ENCODE measurements at places on chromosomes 2 and 18.

- no peak for DNase-seq
Observed at GRCh38 chr2:152811916-152812315, 93.5 kb downstream of the ARL6IP6 start.

- peak; percentile 40 for DNase-seq
Observed at GRCh38 chr18:63844254-63844653, 43.3 kb upstream of the SERPINB2 start.

DNA sequence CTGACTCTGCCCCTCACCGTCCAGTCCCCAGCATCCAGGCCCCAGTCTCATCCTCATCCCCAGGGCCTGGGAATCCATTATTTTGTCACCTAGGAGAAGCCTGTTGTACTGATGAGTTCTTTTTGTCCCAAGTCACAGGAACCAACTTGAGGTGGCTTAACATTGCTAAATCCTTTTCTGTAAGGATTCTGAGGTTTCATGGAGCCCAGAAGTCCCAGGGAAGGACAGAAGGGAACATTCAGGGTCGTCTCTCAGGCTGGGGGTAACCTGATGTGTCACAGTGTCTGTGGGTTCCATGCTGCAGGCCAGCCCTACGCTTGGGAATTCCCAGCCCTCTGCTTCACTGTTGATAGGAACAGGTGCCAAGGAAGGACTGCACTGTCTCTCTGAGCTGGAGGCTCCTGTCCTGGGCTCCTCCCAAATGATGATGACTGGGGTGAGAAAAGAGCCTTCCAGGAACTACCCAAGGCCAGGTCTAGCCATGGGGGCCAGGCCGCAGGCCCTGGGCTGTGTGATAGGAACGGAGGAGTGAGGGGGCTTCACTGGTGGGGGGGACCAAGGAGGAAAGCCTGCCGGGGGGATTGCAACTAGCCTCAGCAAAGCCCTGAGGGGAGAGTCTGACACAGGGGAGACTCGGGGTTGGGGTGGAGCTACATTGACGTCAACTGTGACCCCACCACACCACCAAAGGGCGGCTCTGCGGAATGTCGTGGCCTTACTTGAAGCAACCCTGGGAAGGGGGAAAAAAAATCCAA is 145.7 kb downstream of the SMAD7 start:
- no peak for DNase-seq

- DNase-seq, result no peak
Observed at GRCh38 chr2:70328921-70329561, 27.2 kb upstream of the FAM136A start.

GRCh38 chr2:238304116-238304515 is 15.7 kb upstream of the PER2 start:
- DNase-seq, result no peak

- DNase-seq, result peak; percentile 61
Observed at GRCh38 chr2:174606336-174606735, 8.7 kb upstream of the WIPF1 start.

DNA sequence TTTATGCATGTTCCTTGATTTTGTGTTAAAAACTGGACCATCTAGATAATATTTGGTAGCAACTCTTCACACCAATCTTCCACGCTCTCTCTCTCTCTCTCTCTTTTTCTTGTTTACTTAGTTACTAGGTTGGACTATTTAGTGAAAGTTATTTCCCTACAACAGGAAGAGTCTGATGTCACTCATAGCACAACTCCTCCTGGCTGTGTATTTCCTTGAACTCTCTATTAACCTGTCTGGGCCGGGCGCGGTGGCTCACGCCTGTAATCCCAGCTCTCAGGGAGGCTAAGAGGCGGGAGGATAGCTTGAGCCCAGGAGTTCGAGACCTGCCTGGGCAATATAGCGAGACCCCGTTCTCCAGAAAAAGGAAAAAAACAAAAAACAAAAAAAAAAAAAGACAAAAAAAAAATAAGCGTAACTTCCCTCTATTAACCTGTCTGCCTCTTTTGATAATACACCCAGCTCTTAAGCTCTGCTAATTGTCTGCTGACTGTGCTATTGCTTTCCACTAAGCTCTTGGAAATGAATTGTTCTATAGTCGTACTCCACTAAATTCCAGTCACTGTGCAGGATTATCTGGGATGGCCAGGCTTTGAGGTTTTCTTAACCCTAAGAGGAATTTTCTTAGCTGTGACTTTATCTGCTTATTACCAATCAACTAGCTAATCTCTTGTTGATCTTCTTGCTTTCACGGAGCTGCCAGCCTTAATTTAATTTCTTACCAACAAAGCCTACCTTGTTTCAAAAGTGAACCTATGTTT is 18.1 kb upstream of the CDH19 start:
- no peak for DNase-seq

DNA sequence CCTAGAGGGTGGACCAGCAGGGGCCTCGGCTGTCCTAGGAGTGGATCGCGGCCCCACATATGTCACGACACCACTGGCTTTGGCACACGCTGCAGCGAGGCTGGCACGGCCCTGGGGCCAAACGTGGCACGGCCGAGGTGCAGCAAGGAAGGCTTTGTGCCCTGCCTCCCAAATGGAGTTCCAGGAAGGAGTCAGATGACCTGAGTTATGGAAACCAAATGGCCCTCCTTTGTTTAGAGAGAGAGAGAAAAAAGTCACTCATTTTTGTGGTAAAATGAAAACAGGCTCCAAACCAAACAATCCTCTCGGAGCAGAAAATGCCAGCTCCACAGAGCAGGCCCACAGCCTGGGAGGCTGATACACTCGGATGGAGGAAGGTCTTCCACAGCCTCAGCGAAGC is 105.6 kb downstream of the ANTXR1 start:
- no peak for DNase-seq

GRCh38 chr2:34729845-34730244 is 1130.7 kb upstream of the FAM98A start:
- DNase-seq, result no peak

GRCh38 chr2:28683100-28683706 is 68.4 kb upstream of the PPP1CB start:
- peak; percentile 18 for DNase-seq

GRCh38 chr18:51168960-51169662 is 28.4 kb downstream of the MEX3C start:
- no peak for DNase-seq

DNA sequence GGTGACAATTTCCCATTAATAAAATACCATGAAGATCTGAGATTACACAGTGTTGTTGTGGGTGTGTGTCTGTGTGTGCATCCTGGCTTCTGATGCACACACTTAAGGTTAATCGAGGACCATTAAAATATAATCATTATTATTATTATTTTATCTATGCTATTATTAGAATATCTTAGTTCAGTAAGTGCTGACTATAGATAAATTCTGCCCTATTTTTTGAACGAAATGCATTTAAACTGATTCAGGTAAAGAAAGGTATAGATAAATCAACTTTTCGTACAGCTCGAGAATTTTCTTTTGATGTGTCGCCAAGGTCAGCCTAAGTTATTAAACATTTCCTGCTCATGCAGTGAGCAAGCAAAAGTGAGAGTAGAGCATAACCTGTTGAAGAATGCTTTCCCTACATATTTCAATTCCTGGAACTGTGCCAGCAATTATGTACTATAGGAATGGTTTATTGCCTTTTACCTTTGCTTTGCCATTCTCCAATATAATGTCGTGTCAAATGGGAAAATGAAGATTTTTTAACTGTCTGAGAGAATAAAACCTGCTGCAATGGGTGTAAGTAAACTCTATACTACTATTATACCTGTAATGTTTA is 25.8 kb downstream of the KCNJ3 start:
- DNase-seq, result no peak

- DNase-seq, result no peak
Observed at GRCh38 chr2:234447963-234448362, 48.9 kb downstream of the ARL4C start.

DNA sequence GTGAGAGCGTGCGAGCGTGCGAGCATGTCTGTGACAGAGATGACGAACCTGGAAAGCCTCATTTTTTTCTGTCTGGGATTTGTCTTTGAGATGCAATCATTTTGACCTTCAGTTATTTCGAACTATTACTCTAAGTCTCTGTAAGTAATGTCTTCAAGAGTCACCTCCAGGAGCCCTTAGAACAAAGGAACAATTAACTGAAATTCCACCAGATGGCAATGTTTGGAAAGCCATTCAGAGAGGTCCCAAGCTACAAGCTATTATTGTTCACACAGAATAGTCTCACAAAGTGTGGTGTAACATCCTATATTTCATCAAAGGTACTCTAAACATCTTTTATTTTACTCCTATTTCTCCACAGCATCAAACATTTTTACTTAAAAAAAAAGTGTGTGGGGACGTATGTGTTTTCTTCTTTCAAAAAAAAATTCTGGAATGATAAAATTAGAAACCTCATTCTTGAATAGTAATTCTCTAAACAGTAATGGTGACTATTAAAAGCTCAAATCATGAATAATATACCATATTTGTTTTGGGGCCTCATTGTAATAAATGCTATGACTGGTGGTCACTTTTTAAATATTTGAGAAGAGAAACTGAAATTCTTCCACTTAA is 35.1 kb upstream of the MAPRE2 start:
- DNase-seq, result peak; percentile 70

DNA sequence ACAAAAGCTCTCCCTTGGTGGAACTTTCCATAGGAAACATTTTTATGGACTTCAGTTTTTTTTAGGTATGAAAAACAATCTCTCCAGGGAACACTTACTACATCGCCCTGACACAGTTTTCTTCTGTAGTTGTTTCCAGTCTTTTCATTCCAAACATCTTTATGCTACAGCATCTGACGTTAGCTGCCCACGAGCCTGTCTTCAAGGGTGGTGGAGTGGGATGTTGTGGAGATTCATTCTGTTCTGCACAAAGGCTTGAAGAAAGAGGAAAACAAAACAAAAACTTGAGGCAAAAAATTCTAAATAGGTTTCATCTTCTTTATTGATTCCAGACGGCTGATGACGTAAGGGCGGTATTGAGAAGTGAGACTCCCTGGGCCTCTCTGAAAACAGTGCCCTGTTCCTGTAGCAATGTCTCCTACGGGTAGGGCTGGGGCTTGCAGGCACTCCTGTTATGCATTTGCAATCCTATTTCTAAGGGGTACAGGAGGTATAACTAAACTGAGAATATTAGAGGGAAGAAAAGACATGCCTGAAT is 375.0 kb downstream of the RNF144A start:
- no peak for DNase-seq

DNA sequence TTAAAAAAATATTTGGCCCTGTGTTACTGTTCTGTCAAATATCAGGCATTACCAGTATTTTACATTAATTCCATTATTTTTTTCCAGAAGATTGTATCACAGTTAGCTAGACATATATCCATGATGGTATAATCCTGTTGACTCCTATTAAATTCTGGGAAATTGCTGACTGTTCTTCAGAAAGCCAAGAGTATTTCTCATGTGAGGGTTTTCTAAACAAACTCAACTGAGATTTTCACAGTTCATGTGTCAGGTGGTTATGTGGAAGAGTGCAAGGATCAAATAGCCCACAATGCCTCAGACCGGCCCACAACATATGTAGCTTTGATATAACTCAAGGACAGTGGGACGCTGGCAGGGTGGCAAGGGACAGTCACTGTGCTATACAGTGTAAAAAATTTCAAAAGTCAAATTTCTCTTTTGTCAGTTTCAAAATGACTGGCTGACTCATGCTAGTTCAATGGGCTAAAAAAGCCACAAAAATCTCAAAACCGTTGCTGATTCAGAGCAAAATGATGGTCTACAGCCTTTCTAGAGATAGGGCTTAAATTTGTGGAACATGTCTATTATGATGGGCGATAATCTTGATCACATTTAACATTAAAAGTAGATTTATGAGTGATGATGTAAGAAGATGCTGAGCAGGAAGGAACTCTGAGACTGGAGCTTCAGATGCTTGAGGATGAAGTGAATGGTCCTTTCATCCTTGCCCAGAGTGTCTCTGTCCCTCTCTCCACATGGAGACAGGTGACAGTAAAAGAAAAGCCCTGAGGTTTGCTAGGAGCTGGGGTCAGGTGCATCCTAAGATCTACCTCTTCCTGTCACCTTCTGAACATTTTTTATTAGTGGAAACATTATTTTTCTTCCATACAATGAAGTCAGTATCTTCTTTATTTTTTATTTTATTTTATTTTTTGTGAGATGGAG is 175.8 kb upstream of the PIEZO2 start:
- DNase-seq, result no peak

- DNase-seq, result no peak
Observed at GRCh38 chr18:2625217-2625616, 30.3 kb upstream of the SMCHD1 start.

Data from RPMI8226 (cell line).